ENCODE measurements at places on chromosomes 16 and 17. TPM values are rescaled to one million over a fixed set of nuclear protein-coding genes. Genes with fewer than 3 reads are reported as not detected.

The AANAT gene
- total RNA-seq: not detected

The ATAD5 gene
- total RNA-seq: 7.7 TPM

The SLC47A2 gene
- total RNA-seq: not detected

- H3K4me3 ChIP-seq: no peak overlapping the region
- peaks cover 12% of the 10 kb centered on the region for H3K4me1 ChIP-seq
- no peaks in the 10 kb centered on the region for H3K27me3 ChIP-seq
- H3K27ac ChIP-seq: no peak overlapping the region
- H3K36me3 ChIP-seq: peaks cover 28% of the 10 kb centered on the region
- DNase-seq: peak; percentile 16
Observed at GRCh38 chr17:60640503-60640902, 37.1 kb upstream of the BCAS3 start.

GRCh38 chr17:61475726-61476125 lies 23.5 kb downstream of the TBX4 start:
- H3K4me1 ChIP-seq: no peaks in the 10 kb centered on the region
- no peak overlapping the region for H3K4me3 ChIP-seq
- H3K27ac ChIP-seq: no peak overlapping the region
- no peaks in the 10 kb centered on the region for H3K27me3 ChIP-seq
- H3K36me3 ChIP-seq: no peaks in the 10 kb centered on the region
- no peak for DNase-seq

- H3K4me3 ChIP-seq: no peak overlapping the region
- H3K36me3 ChIP-seq: peaks cover 4% of the 10 kb centered on the region
- H3K27ac ChIP-seq: no peak overlapping the region
- H3K4me1 ChIP-seq: peaks cover 9% of the 10 kb centered on the region
- no peak for DNase-seq
Observed at GRCh38 chr16:87077750-87078127, 239.5 kb downstream of the C16orf95 start.

- no peaks in the 10 kb centered on the region for H3K4me1 ChIP-seq
- no peaks in the 10 kb centered on the region for H3K36me3 ChIP-seq
- H3K27me3 ChIP-seq: no peaks in the 10 kb centered on the region
- H3K27ac ChIP-seq: no peak overlapping the region
- DNase-seq: no peak
Observed at GRCh38 chr16:58102665-58103392, 26.4 kb downstream of the CFAP20 start.

DNA sequence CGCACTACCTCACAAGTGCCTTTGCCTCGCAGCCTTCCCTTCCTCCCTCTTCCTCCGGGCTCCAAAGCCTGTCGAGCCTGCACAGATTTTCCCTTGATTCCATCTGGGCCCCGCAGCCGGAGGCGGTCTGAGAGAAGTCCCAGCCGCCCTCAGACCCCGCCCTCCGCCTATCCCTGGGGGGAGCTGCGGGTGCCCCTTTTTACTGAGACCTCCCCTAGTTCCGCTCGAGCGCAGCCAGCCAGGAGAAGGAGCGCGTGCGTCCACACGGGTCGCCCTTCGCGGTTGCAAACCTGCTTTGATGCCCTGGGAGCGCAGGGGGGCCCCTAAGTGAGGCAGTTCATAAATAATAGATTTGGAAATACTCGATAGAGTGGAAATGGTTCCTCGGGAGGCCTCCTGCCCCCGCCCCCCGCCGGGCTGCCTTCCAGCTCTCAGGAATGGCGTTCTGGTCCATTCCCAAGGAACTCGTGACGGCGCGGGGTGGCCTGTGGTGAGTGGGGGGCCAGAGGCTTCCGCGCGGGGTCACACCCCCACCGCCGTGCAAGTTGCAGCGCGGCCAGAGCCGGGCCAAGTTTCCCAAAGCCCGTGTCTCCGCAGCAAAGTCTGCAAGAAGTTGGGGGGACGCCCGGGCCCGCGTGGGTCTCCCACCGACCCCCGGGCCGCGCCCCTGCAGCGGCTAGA lies 610 bp downstream of the C16orf74 start:
- H3K4me3 ChIP-seq: peak overlapping the region; percentile 84
- peaks cover 45% of the 10 kb centered on the region for H3K4me1 ChIP-seq
- no peaks in the 10 kb centered on the region for H3K27me3 ChIP-seq
- no peak overlapping the region for H3K27ac ChIP-seq

DNA sequence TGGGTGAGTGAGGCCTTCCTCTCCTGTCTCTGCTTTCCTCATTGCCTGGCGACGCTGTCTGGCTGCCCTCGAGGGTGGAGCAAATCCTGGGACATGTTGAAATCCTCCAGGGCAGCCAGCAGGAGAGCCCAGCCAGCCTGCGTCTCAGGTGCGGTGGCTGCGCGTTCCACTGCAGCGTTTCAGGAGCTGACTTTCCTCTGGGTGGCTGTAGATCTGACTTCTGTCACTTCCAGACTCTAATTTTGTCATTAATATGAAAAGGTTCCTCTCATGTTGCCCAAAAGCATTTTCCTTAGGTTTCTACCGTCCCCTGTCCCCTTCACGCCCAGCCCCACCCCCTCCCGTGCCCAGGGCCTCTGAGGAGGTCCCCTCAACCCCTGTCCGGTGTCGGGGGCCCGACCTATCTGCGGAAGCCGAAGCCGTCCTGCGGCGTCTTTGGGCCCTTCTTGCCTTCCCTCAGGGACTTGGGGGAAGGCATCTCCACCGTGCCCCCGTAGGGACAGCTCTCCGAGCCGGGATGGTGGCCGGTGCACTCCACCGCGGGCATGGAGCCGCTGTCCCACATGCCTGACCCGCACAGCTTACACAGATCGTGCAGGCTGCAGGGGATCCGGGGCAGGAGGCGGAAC lies 95.1 kb downstream of the TBC1D16 start:
- no peak overlapping the region for H3K4me3 ChIP-seq
- H3K36me3 ChIP-seq: peaks cover 29% of the 10 kb centered on the region
- no peak overlapping the region for H3K27ac ChIP-seq

DNA sequence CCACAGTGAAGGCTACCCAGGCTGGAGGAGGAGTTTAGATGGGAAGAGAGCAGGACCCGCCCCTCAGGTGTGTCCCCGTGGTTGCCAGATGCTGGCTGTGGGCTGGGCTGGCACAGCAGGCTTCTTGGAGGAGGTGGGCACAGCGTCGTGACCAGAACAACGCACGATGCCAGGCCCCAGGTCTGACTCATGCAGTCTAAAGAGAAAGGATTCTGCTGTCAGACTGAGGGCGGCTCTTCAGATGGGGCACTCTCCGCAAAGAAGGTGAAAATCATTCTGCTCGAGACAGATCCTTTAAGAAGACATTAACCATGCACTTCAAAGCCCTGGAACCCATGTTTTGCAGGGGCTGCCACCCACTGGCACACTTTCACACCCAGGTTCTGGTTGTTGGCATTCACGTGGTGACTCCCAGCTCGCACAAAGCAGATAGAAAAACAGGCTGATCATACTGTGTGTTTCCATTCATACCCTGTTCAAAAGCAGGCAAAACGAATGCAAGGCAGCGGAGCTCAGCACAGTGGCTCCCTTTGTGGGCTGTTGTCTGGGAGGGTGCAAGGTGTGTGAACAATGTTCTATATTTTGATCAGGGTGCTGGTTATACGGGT lies 19.0 kb downstream of the CACNG4 start:
- no peaks in the 10 kb centered on the region for H3K27me3 ChIP-seq
- H3K4me1 ChIP-seq: peaks cover 6% of the 10 kb centered on the region
- no peak overlapping the region for H3K4me3 ChIP-seq
- H3K36me3 ChIP-seq: peaks cover 26% of the 10 kb centered on the region
- no peak overlapping the region for H3K27ac ChIP-seq

- H3K27ac ChIP-seq: peak overlapping the region; percentile 74
- peaks cover 4% of the 10 kb centered on the region for H3K36me3 ChIP-seq
- H3K4me3 ChIP-seq: peak overlapping the region; percentile 63
- peak; percentile 67 for DNase-seq
Observed at GRCh38 chr17:75457047-75457654, 716 bp downstream of the TMEM94 start.

- H3K4me3 ChIP-seq: no peak overlapping the region
- H3K36me3 ChIP-seq: no peaks in the 10 kb centered on the region
- no peaks in the 10 kb centered on the region for H3K27me3 ChIP-seq
- no peak overlapping the region for H3K27ac ChIP-seq
Observed at GRCh38 chr16:72723781-72724180, 324.1 kb downstream of the ZFHX3 start.

GRCh38 chr16:50496990-50497389 lies 51.2 kb upstream of the NKD1 start:
- H3K4me1 ChIP-seq: no peaks in the 10 kb centered on the region
- H3K36me3 ChIP-seq: no peaks in the 10 kb centered on the region
- no peak for DNase-seq
- H3K4me3 ChIP-seq: no peak overlapping the region
- no peaks in the 10 kb centered on the region for H3K27me3 ChIP-seq

GRCh38 chr16:23293016-23293415 lies 9.1 kb upstream of the SCNN1B start:
- no peaks in the 10 kb centered on the region for H3K27me3 ChIP-seq
- H3K27ac ChIP-seq: no peak overlapping the region
- no peak overlapping the region for H3K4me3 ChIP-seq
- no peaks in the 10 kb centered on the region for H3K36me3 ChIP-seq
- peak; percentile 27 for DNase-seq

GRCh38 chr17:40517981-40518380 lies 16.6 kb upstream of the TNS4 start:
- H3K36me3 ChIP-seq: no peaks in the 10 kb centered on the region
- no peaks in the 10 kb centered on the region for H3K27me3 ChIP-seq
- H3K4me3 ChIP-seq: no peak overlapping the region
- H3K4me1 ChIP-seq: peaks cover 55% of the 10 kb centered on the region

Measured in SJSA1 (cell line).